ENCODE measurements at places on chromosomes 16 and 17.

GRCh38 chr16:55647798-55648197 is 8.0 kb upstream of the SLC6A2 start:
- no peak for DNase-seq

DNA sequence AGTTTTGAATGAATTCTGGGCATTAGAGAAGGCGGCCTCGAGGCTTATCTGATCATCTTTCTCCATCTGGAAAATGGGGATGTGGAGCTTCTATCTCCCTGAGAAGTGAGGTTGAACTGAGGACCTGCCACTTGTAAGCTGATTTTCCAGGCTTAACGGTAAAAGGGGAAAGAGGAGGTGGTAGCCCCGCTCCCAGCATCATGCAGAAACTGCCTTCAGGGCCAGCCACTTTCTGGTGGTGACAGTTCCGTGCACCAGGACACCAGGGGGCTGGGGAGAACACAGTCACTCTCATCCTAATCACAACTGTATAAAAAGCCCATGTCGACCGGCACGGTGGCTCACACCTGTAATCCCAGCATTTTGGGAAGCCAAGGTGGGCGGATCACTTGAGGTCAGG is 20.9 kb upstream of the CPSF4L start:
- DNase-seq, result no peak

DNA sequence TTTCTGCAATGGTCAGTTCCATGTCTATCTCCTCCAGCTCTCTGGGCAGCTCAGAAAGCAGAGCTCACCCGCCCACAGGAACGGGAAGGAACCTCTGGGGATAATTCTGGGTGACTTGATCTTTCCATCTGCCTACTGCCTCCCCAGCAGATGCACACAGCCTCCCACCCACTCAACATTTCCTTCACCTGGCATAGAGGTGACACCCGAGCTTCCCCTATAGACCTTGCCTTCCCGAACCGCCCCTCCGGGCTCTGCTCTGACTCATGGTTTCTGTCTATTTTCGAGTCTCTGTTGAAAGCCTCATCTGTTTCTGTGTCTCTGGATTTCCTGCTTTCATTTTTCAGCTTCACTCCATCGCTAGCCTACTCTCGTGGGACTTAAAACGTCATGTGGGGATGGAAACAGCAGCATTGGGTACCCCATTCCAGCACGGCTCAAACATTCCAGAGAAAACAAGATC is 11.4 kb downstream of the GGA3 start:
- no peak for DNase-seq

GRCh38 chr16:27781981-27782880 is 232.3 kb downstream of the KATNIP start:
- DNase-seq, result no peak

DNA sequence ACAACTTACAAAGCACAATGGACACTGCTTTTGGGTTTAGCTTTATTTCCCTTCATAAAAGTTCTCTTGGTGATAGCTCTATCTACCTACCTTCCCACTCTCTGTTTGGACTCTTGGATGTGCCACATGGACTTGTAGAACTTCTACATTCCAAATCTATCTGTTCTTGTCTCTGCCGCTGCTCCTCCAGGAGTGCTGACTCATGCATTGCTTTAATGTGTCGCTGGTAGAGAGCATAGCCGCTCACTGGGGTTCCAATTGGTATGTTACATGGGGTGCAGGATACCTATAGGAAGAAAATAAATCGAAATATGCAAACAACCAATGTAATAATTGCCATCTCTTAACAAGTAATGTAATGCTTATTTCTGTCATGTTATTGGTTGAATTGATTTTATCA is 92.1 kb downstream of the TTC19 start:
- DNase-seq, result no peak

DNA sequence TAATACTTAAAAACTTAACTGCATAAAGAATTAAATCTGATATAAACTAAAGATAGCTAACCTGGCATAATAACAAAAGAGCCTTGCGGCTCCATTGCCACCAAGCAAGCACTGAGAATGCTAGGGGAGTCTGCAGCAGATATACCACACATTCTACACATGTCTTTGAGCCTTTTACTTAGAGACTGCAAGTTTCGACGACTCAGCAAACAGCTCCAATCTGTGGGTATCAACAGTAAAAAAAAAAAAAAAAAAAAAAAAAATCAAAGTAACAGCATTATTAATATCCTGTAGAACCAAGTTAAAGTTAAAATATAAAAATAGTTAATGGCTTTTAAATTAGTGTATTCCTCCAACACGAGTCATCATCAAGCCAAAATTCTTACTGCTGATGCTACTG is 27.8 kb upstream of the INTS2 start:
- no peak for DNase-seq
